ENCODE measurements at places on chromosomes 12 and 14.

DNA sequence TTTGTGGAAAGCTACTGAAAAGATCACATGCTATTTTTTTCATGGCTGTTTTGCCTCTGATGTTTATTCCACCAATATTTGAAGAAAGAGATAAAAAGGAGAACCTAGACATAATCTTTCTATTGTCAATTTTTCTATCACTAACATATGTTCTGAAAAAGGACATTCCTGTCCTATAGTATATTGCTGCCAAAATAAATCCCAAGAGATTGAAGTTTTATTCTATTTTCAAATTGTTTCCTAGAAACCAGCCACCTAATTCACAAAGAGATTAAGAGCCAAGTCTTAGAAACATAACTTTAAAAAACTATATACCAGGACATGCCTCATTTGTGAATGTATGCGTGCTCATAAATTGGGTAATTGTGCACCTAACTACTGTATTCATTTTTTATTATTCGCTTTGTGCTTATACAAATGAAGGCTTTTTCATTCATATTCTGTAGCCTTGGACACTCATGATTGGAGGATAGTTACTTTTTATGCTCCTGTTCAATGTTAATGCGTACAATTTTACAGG is 200.7 kb downstream of the FUT8 start:
- DNase-seq: no peak

GRCh38 chr14:51912112-51912786 is 51.8 kb downstream of the GNG2 start:
- no peak for DNase-seq

GRCh38 chr12:17132336-17132735 is 526.4 kb upstream of the LMO3 start:
- no peak for DNase-seq

- DNase-seq: no peak
Observed at GRCh38 chr14:101598159-101598558, 36.9 kb downstream of the DIO3 start.
